ENCODE measurements at places on chromosomes 2 and 18. TPM values are rescaled to one million over a fixed set of nuclear protein-coding genes. Genes with fewer than 3 reads are reported as not detected.
A peak's percentile ranks its signal among the peaks of the same experiment; 100 is the strongest.

ZC3H6 gene
- 11.9 TPM for total RNA-seq

PAIP2B gene
- 3.2 TPM for total RNA-seq

RAPGEF4 gene
- total RNA-seq, result 188 TPM

APCDD1 gene
- 7.9 TPM for total RNA-seq

LOXHD1 gene
- total RNA-seq, result not detected

FOXD4L1 gene
- total RNA-seq, result 0.24 TPM

DNA sequence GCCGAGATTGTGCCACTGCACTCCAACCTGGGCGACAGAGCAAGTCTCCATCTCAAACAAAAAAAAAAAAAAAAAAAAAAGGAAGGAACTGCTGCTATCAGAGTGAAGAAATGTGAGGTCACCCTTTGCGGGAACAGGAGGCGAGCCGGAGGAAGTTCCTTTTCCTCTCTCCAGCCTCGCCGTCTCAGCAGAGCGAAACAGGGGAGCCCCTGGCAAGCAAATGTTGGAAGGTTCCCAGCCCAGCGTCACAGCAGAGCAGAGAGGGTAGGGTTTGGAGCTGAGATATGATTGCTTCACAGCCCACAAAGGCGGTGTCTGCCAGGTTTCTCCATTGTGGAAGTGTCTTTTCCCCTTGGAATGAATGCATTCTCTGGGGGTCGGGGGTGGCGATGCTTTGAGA lies 28.5 kb downstream of the SLC20A1 start:
- peak; percentile 79 for DNase-seq

- DNase-seq, result no peak
Measured at GRCh38 chr2:77488141-77488540, 34.0 kb downstream of the LRRTM4 start.

DNA sequence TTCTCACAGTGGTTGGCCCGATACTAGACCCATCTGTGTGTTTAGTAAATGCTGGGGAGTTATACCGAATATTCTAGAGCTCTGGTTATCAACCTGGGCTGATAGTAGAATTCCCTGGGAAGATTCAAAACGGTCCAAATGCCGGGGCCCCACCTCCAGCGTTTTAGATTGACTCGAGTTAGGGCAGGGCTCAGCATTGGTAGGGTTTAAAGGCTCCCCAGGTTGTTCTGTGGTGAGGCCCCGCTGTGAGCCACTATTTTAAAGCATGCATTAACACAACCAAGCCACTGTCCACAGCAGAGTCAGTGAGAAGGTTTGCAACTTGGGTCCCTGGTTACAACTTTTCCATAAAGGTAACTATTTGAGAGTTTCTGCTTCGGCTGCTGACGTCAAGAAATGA lies 73.6 kb downstream of the DYSF start:
- DNase-seq, result no peak

DNA sequence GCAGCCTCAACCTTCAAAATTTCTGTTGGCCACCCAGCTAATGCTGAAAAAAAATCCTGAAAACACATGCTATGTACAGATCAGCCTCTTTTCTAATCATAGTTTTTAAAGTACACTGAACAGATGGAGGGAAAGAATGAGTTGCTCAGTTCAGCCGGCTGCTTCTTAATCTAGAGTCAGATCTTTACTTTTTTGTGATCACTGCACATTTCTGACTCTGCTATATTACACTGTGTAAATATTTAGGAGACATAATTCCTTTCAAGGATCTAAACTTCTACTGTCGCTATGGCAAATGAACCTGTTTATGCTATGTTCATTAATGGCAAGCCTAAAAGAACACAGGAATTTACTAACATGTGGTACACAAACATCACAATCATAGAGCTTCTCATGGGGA lies 114.2 kb downstream of the SRBD1 start:
- no peak for DNase-seq

- peak; percentile 10 for DNase-seq
Measured at GRCh38 chr2:48779019-48779716, 23.6 kb upstream of the LHCGR start.

DNA sequence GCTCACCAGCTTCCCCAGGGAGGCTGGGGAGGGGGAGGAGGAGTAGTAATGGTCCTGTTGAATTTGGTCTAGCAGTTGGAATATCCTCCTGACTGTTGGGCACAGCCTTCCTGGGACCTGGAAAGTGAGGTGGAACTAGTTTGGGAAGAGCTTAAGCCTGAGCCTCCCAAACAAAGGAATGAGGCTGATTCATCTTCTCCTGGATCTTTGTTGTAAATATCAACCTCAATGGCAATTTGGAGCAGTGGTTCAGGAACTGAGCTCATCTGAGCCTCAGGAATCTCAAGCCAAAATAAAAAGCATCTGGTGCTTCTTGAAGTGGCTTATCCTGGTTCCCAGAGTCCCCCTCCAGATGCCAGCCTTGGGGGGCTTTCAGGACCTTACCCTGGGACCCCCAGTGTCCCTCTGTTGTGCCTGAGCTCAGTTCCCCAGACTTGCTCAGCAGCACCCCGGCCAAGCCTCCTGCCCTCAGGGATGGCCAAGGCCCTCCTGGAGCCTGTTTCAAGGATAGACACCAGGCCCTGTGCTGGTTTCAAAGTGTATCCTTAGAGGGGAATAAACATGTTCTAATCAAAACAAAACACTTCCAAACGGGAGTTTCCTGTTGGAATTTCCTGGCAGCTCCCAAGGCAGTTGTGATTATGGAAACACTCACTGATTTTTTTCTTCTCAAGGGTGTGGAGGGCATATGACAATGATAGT lies 112.6 kb downstream of the DDX1 start:
- no peak for DNase-seq

DNA sequence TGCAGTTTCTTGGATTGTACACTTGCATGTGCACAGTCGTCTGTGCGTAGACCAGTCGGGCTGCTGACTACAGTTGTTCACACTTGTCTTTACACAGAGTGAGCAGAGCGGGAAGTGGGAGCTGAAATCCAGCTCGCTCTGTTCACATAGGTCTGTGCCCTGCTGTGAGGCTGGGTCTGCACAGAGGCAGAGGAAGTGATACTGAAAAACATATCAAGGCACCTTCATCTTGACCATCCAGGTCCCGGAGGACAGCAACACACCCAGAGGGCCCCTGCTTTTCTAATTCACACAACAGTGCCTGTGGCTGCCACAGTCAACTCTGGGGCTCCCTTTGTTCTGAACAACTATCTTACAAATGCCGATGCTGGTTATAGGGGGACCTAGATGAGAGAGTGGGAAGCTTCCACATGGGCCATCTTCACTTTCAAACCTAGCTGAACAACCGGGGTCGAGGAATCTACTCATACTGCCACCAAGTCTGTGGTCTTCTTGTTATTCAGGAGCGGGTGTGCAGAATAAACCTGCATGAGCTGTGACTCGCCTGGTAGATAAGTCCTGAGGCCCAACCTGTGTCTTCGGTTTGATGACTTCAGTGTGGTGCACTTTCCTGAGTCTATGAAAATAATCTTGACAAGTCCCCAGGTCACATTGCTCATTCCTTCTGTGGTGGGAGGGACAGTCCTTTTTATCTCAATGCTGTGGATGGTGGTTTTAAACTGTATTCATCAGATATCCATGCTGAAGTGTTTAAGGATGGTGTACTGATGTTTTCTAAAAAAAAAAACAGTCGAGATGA lies 3.5 kb upstream of the ADNP2 start:
- DNase-seq, result no peak

DNA sequence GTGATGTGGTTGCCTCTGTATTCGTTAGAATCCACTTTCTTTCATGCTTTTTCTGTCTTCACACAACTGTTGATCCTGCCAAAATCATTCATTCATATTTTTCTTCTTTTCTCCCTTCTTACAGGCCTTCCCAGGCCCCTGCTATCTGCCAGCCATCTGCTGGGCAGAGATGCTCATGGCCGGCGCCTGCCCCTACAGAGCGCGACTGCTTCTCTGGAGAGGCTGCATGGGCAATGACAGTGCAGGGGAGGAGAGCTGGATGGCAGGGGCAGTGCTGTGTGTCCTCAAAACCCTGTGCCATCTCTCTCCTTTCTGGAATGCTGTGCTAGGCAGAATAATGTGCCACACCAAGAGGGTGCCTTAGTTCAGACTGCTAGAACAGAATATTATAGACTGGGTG lies 125.2 kb downstream of the INHBB start:
- DNase-seq, result no peak

DNA sequence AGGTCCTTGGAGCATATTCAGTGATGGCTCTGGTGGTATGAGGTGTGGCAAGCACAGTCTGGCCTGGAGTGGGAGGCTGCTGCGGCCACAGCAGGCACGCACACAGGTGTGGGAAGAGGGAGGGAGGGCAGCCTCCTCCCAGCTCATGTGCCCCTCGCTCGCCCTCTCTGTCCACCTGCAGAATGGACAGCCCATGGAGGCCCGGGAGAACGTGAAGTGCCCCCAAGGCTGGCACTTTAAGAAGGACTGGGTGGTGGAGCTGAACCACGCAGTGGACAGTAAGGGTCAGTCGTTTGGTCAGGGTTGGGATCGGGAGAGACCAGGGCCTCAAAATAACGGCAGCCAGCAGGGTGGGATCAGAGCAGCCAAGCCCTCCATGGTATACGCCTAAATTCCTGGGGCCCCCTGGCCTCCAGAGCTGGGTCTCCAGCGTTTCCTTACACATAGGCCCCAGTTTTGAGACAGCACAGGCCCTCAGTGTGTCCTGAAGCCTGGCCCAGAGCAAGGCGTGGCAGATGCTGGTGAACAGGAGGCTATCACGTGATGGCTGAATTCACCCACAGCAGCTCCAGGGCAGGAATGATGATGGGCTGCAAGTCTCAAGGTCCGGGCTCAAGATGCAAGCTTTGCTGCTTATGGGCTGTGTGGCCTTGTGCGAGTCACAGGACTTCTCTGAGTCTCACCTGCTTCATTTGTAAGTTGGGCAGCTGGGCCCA lies 47.9 kb downstream of the FER1L5 start:
- no peak for DNase-seq

DNA sequence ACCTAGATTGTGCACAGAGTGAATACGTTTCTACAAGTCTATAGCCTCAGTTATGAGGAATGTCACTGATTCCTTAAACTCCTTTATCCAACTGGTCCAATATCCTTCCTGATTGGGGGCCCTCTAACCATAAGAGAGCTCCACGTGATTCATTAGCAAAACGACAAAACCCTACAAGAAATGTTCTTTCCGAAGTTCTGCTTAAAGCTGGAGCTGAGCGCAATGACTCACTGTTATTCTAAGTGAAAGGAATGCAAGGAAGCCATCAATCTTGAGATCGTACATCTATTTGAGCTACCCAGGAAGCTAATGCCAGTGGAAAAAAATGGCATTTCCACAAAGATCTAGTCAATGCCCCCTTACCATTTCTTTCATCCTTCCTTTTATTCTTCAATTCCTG lies 354.9 kb upstream of the CDH20 start:
- peak; percentile 18 for DNase-seq

DNA sequence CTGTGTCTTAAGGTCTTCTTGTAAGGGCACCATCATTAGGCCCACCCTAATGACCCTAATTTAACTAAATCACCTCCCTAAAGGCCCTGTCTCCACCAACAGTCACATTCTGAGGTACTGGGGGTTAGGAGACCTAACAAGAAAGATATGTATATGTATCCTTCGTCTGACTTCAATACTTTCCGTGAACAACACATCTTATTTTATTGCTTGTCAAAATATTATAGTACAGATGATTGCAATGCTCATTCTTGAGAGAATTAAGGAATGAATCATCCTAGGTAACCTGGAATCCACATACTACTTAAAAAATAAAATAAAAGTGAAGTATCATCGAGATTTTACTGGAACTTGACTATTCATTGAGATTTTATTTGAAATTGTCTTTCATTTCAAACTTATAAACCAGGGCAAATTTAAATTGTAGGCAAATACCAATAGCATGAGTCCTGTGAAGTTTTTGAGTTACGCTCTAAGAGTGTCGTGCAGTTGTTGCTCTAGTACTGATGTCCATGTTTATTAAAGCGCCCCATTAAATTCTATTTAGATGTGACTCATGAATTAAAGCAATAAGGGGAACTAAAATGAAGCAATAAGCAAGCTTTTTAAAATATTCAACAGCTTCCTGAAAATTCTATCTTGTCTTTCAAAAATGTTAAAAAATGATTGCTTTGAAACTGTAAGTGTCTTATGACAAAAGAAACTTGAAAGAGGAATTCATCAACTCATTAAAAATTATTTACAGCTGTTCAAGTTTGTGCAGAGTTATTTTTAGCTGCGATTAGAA lies 40.0 kb downstream of the CCDC102B start:
- no peak for DNase-seq

DNA sequence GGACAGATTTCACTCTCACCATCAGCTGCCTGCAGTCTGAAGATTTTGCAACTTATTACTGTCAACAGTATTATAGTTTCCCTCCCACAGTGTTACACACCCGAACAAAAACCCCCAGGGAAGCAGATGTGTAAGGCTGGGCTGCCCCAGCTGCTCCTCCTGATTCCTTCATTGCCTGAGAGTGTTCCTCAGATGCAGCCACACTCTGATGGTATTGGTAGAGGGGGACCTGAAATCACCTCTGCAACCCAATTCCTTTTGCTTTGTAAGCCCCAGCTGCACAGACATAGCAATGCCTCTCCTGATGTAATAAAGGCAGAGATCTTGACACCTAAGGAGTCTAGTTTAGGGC lies 1529.8 kb downstream of the RPIA start:
- no peak for DNase-seq

DNA sequence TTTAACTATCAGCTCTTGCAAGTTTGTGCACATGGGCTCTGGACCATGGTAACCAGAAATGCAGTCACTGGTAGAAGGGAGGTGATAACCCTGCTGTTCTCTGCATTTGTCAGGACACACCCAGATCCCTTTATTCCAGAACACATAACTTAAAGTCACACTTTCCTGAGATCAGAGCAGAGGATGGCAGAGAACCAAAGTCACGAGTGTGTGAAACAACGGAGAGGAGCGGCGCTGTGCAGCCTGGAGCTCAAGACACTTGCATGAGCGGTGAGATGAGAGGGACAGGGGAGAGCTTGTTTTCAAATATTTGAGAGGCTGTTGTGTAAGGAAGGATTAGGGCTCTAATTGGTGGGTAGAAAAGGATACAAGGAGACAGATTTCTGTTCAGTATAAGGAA lies 43.3 kb upstream of the AAK1 start:
- no peak for DNase-seq

DNA sequence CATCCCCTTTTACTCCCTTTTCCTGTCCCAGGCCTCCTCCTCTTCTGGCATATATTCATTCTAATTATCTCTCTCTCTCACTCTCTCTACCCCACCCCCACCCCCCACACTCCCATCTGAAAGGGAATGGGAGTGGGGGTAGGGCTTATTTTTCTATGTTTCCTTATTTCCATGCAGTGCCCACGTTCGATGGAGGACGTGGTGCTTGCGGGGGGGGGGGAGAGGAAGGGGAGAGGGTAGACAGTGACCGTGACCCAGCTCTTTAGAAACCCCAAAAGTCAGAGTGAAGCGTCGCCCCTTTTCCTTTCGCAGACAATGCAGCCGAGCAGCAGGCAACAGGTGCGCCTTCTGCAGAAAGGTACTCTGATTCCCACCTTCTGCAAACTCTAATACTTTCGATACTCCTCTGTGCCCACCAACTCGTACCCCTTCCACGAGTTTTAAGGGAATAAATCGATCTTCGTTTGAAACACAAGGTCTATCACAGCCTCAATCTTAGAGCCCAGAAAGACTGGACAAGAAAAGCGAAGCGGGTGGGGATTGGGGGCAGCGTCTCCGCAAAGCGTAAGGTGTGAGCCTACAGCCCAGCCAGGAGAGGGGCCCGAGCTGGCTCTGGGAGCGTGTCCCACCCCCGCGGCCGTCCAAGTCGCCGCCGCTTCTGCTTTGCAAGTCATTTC lies 891 bp upstream of the NR4A2 start:
- no peak for DNase-seq

GRCh38 chr18:10919851-10920250 lies 229.5 kb downstream of the PIEZO2 start:
- DNase-seq, result no peak
